ENCODE measurements at places on chromosomes 7 and 10. TPM values are rescaled to one million over a fixed set of nuclear protein-coding genes. Genes with fewer than 3 reads are reported as not detected.

DNA sequence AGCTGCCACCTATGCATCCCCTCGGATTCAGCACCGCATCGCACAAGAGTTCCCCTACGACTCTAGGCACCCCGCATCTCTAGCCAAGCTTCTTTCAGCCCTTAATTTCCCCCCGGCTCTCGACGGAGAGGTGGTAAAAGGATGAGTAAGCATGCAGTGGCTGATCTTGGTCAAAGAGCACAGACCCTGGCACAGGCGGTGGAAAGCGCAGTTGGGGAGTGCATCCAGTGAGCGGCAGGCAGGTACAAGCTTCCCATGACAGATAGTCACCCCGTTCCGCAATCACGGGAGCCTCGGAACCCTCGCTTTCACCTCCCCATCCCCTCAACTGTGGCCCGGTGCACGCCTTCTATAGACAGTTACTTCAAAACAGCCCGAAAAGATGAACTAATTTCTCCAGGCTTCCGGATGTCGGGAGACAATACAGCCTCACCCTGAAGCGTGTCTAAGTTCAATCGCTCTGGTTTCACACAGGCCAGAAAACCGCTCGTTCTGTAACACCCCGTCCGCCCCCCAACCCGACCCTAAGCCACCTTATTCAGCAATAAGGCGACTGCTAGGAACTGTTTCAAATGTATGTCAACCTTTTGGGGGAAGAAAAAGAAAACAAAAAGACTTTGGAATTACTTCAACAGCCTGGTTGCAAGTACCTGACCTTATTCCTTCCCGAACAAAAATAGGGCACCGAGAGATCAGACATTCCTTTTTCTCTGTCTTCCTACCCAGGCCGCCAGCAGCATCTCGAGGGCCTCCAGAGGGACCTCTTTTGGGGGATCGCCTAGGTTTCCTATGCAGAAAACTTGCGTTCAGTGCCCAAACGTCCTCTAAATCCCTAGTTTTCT lies 1.4 kb downstream of the RHEB start:
- peak; percentile 71 for DNase-seq

DNA sequence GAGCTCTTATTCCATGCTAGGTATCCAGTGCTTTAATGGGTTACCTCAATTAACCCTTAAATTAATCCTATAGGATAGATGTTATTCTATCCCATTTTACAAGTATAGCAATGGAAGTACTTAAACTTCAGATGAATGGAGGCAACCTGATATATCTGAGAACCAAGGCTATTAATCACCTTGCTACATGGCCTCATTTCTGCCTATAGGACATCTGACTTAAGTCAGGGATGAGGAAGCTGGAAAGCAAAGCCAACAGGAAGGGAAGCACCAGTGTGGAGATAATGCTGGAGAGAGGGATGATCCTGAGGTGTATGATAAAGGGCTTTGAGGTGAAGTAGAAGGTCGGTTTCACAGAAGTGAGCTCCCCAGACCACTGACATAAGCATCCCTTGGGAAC lies 132.3 kb downstream of the CHN2 start:
- no peak for DNase-seq

GRCh38 chr10:13930120-13930519 lies 343.4 kb downstream of the PRPF18 start:
- DNase-seq = no peak

DNA sequence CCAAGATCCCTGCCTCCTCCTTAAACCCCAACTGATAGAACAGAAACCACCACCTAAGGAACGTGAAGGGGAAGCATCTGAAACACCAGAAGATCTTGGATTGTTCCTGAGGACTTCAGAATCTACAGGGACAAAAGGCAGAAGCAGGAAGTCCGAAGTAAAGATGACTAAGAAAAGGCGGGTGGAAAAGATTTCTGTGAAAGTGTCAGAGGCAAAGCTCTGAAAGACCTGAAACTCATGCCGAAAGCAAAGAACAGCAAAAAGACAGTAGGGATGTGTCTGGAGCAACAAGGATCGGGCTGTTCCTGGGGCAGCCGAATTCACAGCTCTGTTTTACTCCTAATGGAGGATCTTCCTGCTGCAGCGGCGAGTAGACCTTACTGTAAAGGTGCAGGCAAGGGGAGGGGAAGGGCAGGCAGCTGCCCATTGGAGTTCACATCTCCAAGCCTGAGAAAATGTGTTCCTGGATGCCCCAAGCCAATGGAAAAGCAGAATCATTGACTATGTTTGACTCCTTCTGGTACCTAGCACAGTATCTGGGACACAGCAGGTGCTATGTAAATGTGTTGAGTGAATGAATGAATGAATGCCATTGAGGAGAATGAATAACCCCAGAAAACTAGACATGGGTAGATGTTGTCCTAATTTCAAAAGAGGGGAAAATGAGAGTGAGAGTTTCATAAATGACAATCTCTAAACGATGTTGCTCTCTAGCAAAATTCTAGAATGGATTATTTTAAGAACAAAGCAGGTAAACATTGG lies 40.4 kb downstream of the PDIA4 start:
- no peak for DNase-seq

- DNase-seq = no peak
These were observed 37.9 kb downstream of the ADAM12 start for GRCh38 chr10:126350216-126350992.

- DNase-seq = no peak
These were observed 57.1 kb upstream of the GRID1 start for GRCh38 chr10:86423739-86424138.

- DNase-seq = no peak
These were observed 70.3 kb downstream of the PARP12 start for GRCh38 chr7:139992353-139993044.

- no peak for DNase-seq
These were observed 71.4 kb downstream of the GTF2IRD1 start for GRCh38 chr7:74525140-74525539.

DNA sequence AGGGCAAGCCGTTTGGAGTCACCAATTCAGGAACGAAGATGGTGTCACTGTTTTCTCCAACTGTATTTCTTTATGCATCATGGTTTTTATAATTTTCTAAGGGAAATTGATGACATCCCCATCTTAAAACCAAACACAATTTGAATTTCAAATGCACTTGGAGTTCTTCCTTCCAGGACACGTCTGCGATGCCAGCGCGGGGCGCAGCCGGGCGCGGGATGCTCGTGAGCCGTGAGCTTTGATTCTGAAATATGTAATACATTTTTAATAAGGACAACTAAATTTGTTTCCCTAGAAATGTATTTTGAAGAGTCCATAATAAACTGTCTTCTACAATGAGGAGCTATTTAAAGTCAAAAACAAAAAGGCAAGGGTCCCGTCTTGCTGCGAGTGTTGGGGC lies 492.1 kb downstream of the DNAJB6 start:
- no peak for DNase-seq

DNA sequence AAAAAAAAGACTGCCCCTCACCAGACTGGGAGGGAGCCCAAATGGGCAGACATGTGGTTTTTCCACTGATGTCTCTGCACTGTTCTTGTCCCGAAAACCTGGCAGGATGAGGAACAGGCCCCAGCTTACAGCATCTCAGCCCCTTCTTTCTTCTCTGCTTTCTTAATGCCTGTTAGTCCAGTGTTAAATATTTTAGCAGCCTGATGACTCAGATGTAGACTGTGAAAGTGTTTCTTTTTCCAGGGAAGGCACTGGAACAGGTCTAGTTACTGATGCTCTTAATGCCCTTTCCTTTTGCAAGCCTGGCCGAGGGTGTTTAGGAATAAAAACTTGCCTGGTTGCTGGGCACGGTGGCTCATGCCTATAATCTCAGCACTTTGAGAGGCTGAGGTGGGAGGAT lies 107.7 kb downstream of the TACC2 start:
- no peak for DNase-seq

GRCh38 chr10:119480667-119481066 lies 61.9 kb downstream of the RGS10 start:
- no peak for DNase-seq

GRCh38 chr10:132104471-132105301 lies 38.9 kb downstream of the JAKMIP3 start:
- DNase-seq = no peak

DNA sequence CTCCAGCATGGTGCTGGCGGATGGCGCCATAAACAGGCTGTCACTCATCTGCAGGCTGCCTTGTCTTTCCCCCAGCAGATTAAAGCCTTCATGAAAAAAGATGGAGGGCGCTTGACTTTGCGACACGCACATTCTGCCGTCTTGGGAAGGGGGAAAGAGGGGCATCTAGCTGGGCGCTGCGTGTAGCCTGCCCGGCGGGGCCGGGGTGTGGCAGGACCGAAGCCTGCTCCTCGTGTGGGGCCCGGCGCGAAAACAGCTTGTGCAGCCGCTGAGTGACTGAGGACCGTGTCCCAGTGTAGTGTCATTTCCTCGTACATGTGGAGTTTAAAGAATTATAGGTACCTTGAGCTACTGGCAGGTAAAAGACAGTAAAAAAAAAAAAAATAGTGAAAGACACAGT lies 97.9 kb downstream of the MGMT start:
- no peak for DNase-seq

- no peak for DNase-seq
These were observed 75.1 kb upstream of the PTPRZ1 start for GRCh38 chr7:121797657-121798452.

Gene NFE2L3
- total RNA-seq = not detected

Gene CNTNAP2
- total RNA-seq = not detected

Gene FMC1
- 18.0 TPM for total RNA-seq

Gene ELAPOR2
- 9.7 TPM for total RNA-seq

Gene IGFBP1
- total RNA-seq = not detected

Gene SLC29A4
- total RNA-seq = not detected

Gene PPP1R3A
- total RNA-seq = not detected

Gene DGKB
- total RNA-seq = not detected
